Activated CD8-positive, alpha-beta T cell treated with anti-CD3 and anti-CD28 coated beads, Interleukin-2, amount 10 ng/mL, durations not matched to agents 7 days and 5 days (primary cell): ENCODE measurements at places on chromosomes 3 and 15. TPM values are rescaled to one million over a fixed set of nuclear protein-coding genes. Genes with fewer than 3 reads are reported as not detected.

Gene HACD2
- 20.7 TPM for total RNA-seq

Gene PTH1R
- not detected for total RNA-seq

Gene ACTRT3
- total RNA-seq = 0.66 TPM

Gene FRMD5
- not detected for total RNA-seq

Gene CD86
- total RNA-seq = 0.95 TPM

Gene RHCG
- not detected for total RNA-seq

Gene GUCA1C
- not detected for total RNA-seq

Gene OXSR1
- total RNA-seq = 56.9 TPM

Gene CCDC54
- not detected for total RNA-seq

Gene CCR8
- 0.94 TPM for total RNA-seq

Gene MYRIP
- total RNA-seq = not detected

Gene MKRN3
- 1.5 TPM for total RNA-seq

Gene KLHL24
- total RNA-seq = 8.0 TPM

Gene ITPKA
- 0.24 TPM for total RNA-seq

Gene CDC25A
- total RNA-seq = 31.3 TPM

Gene FOXB1
- total RNA-seq = 0.52 TPM

Gene SCAANT1
- not detected for total RNA-seq

Gene IQCH
- total RNA-seq = 0.97 TPM

Gene BDH1
- total RNA-seq = 166 TPM

Gene UROC1
- total RNA-seq = 0.13 TPM

Gene DZIP1L
- not detected for total RNA-seq

Gene TMCO5A
- total RNA-seq = not detected

Gene XIRP1
- total RNA-seq = not detected

Gene MRPL3
- total RNA-seq = 75.2 TPM

Gene TMEM108
- not detected for total RNA-seq

Gene KBTBD12
- total RNA-seq = not detected

Gene TTC14
- total RNA-seq = 65.5 TPM
